ENCODE measurements at places on chromosomes 11 and 22.

- no peak for DNase-seq
These were observed 75.8 kb downstream of the BUD13 start for GRCh38 chr11:116697011-116697410.

GRCh38 chr11:10506008-10506370 is 35.0 kb downstream of the RNF141 start:
- DNase-seq: no peak

- DNase-seq: no peak
These were observed 237.6 kb upstream of the CCDC179 start for GRCh38 chr11:23097891-23098290.

DNA sequence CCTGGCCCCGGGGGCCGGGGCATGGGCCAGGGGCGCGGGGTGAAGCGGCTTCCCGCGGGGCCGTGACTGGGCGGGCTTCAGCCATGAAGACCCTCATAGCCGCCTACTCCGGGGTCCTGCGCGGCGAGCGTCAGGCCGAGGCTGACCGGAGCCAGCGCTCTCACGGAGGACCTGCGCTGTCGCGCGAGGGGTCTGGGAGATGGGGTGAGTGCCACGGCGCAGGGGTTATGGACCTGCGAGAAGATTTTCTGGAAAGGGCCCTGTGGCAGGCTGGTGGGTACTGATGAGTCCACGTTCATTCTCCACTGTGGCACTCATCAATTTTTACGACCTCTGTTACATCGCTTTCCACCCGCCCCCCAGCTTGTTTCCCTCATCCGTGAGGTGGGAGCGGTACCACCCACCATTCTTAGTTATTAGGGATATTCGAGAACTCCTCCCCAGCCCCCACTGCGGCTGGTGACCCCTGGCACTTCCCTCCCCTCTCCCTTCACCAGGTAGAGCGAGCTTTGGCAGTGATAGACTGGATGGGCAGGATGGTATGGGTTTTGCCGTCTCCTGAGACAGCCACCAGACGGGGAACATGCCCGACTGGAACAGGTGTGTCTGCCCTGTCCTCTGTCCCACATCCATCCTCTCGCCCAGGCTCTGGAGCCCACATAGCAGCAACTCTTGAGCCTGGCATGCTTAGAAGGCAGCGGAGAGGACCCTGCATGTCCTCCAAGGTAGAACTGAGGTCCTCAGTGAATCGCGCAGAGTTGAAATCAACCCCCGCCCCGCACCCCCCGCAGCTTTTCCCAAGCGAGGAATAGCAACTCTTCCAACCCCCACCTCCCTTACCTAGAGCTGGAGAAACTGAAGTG is 562 bp downstream of the DGAT2 start:
- DNase-seq: no peak

GRCh38 chr22:29697853-29698598 is 21.8 kb upstream of the CABP7 start:
- no peak for DNase-seq

- no peak for DNase-seq
These were observed 245.3 kb downstream of the FAM76B start for GRCh38 chr11:95544095-95544856.

DNA sequence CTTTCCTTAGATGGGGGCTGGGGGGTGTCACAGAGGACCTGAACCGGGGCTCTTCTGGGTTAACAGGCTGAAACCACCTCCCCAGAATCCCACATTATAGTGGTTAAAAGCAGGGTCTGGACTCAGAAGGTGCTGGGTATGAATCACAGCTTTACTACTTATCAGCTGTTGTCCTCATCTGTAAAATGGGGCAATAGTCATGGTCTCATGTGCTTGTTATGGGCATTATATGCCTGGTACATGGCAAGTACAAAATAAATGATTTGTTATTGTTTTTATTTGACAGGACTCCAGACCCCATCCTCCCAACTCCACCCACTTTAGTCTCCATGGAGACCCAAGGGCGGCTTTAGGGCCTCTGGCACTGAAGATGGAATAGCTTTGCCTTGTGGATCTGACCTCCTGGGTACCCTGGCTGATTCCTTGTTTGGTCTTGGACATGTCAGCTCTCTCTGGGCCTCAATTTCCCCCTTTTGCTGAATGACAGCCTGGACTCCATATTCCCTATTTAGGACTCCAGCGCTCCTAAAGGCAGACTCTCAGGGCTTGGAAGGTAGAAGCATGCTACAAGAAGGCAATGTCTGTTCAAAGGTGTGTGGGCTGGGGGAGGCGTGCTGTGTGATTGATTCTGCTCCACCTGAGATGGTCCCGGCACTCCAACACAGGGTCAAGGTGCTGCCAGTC is 812 bp upstream of the SMTN start:
- no peak for DNase-seq

Data from iPS DF 6.9 (cell line).